Left kidney (tissue), 8 donors: ENCODE measurements at places on chromosomes 4 and X. TPM values are rescaled to one million over a fixed set of nuclear protein-coding genes. Genes with fewer than 3 reads are reported as not detected.

GRCh38 chrX:130846746-130847145 is 56.3 kb downstream of the ENOX2 start:
- no peak for DNase-seq

The ZDHHC9 gene
- polyA plus RNA-seq = 48.6 TPM

GRCh38 chr4:27930976-27931375 is 1070.3 kb downstream of the STIM2 start:
- no peak for DNase-seq

DNA sequence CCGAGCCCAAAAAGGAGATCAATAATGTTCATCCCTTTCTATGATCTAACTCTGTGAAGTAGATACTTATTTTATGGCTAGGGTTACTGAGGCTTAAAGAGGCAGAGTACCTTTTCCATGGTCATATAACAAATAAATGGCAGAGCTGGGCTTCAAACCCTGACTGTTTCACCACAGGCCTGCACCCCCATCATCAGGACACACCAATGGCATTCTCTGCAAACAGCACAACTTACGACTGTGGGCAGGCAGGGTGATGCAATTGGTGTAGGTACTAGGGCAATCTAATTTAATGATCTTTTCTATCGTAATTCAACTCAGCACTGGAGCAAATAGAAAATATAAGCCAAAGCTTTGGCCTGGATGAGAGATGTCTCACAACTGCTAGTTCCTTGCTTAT is 118.8 kb upstream of the CBR4 start:
- no peak for DNase-seq

- no peak for DNase-seq
Measured at GRCh38 chr4:104489731-104490095, 5.0 kb downstream of the CXXC4 start.

DNA sequence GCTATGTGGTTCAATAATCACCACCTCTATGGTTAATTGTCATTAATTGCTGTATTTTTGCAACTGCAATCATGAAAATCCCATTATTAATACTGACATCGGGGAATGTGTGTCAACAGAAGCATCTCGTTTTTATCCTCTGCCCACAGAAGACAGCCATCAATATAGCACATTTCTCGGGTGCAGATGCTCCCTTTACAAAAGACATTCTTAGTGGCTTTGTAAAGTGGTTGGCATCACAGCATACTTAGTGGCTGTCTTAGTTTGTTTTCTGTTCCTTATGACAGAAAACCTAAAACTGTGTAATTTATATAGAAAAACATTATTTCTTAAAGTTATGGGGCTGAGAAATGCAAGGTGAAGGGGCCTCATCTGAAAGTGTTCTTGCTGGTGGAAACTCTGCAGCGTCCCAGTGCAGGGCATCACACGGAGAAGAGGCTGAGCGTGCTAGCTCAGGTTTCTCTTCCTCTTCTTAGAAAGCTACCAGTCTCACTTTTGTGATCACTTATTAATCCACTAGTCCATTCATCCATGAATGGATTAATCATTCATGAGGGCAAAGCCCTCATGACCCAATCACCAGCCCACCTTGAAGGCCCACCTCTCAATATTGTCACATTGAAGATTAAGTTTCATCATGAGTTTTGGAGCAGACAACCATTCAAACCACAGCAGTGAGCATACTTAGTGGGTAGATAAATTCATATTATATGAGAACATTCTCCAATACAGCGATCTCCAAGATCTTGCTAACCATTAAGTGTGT is 1067.7 kb upstream of the PABPC4L start:
- DNase-seq = no peak

DNA sequence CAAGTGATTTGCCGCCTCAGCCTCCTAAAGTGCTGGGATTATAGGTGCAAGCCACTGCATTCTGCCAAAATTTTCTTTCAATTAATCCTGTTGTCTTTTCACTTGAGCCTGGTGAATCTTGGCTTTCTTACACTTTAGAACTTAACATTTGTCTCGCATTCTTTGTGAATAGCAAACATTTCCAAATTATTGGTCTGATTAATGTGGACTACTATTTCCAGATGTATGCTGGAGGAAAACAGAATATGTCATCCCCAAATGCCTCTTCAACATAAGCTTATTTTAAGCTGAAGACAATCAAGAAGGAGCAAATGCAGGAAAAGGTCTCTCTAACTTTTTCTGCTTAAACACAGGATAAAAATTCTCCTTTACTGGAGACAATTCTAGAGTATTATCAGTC is 233.4 kb downstream of the PPP4R3C start:
- DNase-seq = no peak

GRCh38 chrX:152850465-152850864 is 19.6 kb downstream of the NSDHL start:
- no peak for DNase-seq

GRCh38 chrX:9291629-9292028 is 173.2 kb upstream of the TBL1X start:
- peak; percentile 78 for DNase-seq
